ENCODE measurements at places on chromosomes 4 and X.

GRCh38 chrX:79035421-79035820, 90.2 kb downstream of the P2RY10 start:
- DNase-seq = no peak

GRCh38 chrX:63959975-63960374, 175.0 kb upstream of the ARHGEF9 start:
- DNase-seq = no peak

GRCh38 chr4:11634283-11634682, 205.6 kb upstream of the HS3ST1 start:
- DNase-seq = no peak

DNA sequence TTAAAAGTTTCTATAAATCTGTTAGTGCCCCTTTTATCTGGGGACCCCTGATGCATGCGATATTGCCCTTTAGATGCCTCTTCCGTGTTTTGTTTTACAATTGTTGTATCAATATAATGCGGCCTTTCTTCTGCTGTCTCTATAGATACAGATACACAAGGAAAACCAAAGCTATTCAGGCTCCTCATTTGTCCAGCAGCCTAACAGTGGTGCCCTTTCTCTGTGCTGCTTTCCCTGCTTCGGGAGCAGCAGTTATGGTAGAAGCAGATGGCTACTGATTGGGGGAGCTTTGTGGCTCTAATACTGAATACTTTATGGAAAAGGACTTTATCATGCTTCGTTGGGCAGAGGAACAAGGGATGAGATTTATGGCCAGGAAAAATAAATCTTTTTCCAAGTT, 10.6 kb upstream of the PRDM8 start:
- no peak for DNase-seq

- no peak for DNase-seq
Measured at GRCh38 chr4:88807499-88807898, 109.9 kb upstream of the NAP1L5 start.

- DNase-seq = no peak
Measured at GRCh38 chrX:24133312-24133711, 16.2 kb upstream of the ZFX start.

DNA sequence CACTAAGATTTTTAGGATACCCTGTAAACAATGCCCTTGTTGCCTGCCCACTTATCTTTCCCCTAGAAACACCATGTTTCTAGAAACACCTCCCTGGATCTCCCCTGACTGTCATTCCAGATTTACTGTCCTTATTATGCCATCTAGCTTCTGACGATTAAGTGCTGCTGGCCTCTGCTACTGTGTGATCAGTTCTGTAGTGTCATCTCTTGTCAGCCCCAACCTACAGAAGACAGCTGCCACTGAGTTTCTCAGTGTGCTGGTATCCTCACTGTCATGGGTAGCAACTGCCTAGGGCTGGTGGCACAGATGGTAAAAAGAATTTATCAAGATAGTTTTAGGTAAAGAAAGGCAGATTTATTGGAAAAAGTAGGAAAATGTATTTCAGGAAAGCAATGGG, 68.7 kb upstream of the WWC2 start:
- DNase-seq = peak; percentile 2

DNA sequence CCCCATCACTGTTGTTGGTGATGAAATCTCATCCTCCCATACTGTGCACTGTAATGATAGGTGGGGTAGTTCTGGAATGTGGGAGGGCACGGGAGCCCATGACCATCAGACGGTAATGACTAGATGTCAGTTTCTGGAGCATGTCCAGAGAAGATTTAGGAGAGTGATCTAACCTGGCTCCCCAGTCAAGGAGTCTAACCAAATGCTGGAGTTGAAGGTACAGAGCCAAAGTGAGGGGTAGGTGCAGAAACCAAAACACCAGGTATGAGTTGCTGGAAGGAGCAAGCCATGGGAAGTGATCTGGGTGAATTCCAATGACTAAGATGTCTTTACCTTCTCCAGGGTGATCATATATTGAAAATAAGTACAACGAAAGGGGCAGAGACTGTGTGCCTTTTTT, 296.9 kb downstream of the INPP4B start:
- DNase-seq = no peak

DNA sequence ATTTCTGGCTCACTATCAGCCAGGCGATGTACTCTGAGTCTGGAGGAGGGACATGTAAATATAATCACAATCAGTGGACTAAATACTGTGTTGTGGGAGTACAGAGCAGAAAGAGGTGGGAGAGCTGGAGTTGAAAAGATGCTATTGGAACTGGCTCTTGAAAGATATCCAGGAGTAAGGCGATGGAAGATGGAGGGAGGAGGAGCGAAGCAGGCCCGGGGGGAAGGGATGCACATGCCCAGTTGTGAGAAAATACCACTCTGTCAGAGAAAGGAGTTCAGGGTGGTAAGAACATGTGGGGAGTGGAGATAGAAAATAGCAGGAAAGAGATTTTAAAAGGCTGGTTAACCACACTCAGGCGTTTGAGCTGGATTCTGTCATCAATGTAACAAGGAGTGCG, 216.9 kb upstream of the ETNPPL start:
- DNase-seq = no peak

DNA sequence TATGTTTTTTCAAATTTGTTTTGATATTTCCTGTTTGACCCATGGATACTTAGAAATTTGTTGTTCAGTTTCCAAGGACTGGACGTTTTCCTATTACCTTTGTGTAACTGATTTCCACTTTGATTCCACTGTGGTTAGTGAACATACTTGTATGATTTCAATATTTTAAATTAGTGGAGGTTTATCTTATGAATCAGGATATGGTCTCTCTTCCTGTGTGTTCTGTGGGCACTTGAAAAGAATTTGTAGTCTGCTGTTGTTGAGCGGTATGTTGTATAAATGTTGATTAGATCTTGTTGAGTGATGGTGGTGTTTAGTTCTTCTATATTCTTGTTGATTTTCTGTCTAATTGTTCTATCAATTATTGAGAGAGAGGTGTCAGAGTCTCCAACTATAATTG, 21.2 kb upstream of the LAMTOR3 start:
- DNase-seq = no peak
